ENCODE measurements at places on chromosomes 4 and X.

DNA sequence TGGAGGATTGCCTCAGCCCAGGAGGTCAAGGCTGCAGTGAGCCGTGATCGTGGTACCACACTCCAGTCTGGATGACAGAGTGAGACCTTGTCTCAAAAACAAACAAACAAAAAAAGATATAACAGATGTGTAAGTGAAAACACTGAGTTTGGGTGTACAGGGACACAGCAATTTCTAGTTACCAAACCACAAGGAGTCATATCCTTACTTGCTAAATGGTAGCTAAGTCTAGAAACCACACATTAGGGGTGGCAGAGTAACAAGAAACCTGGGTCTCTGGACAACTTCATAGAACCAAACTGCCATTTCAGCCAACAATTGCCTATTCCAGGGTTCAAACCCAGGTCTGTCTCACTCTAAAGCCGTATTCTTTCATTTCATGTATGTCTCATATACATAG lies 20.8 kb downstream of the PPEF2 start:
- DNase-seq, result no peak

DNA sequence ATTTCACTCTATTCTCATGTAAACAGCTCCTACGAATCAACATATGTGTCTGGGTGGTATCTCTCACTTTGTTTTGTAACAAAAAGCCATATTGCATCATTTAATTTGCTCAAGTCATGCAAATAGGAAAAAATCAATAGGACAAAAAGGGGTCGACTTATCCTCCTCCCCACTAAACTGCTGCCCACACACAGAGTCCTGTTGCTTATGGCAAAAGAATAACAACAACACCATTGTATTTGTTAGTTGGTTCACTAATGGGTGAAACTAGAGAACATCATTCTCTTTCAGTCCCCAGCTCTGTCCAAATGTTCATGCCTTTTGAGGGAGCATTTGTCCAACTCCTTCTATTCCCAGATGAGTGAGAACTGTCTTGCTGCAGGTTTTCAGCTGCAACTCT lies 2.1 kb downstream of the HHIP start:
- no peak for DNase-seq

GRCh38 chr4:55866290-55866907 lies 13.0 kb downstream of the EXOC1 start:
- DNase-seq, result peak; percentile 38

DNA sequence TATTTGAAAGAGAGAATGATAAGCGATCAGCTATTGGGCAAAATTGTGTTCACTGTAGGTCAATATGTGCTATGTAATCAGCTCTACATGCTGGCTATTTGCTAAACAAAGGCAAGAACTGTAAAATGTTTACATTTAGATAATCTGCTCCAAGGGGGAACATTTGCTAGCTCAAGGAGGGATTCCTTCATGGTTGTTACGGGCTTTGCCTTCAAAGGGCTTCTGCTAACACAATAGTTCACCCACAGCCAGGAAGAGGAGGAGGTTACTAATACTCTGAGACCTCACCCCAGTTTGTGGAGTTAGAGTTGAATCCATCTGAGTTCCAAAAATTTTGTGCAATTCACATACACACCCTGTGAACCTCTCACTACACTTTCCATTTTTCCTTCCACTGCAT lies 107.6 kb upstream of the BMP3 start:
- DNase-seq, result no peak

- no peak for DNase-seq
These were observed 37.6 kb downstream of the ARSJ start for GRCh38 chr4:113941836-113942235.

- DNase-seq, result no peak
These were observed 19.0 kb downstream of the SPRY1 start for GRCh38 chr4:123415576-123415975.
